Activated T-helper 17 cell treated with anti-CD3 and anti-CD28 coated beads, Interleukin-2, amount 50 U/mL, for 72 hours (primary cell): ENCODE measurements at places on chromosomes 1 and 21. TPM values are rescaled to one million over a fixed set of nuclear protein-coding genes. Genes with fewer than 3 reads are reported as not detected.

GBP7 gene
- total RNA-seq: not detected

C4BPA gene
- total RNA-seq: not detected

CCDC185 gene
- not detected for total RNA-seq

RPE65 gene
- total RNA-seq: not detected

WNT9A gene
- total RNA-seq: 0.24 TPM

ZBTB8A gene
- 0.26 TPM for total RNA-seq

KCNJ9 gene
- not detected for total RNA-seq

DNA sequence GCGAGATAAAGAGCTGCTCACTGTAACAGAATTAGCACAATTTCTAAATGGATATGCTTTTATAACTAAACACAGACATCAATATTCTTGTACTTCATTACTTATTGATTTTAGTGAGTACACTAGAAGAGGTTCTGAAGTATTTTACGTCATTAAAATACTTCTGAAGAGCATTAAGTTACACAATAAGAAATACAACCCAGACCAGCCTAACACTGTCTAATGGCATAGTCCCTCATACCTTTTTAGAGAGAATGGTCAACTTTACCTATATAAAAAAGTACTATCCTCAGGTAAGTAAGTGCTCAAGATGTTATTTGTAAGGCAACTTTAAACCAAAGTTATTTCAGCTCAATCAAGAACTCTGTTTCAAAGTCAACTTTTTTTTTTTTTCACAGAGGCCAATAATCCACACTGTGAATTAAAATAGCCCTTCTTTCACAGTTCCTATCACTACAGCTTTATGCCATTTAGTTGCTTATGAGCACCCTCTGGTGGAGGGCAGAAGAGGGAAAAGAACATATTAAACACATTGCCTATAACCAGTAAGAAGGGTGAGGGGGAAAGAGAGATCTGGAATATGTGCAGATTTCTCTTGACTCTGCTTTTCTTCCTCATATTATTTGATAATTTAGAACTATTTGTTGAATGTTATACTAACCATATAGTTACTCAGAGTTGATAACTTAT lies 182.1 kb upstream of the DMRTA2 start:
- no peaks in the 10 kb centered on the region for H3K27me3 ChIP-seq
- H3K27ac ChIP-seq: no peak overlapping the region
- no peak for ATAC-seq

GRCh38 chr1:198174297-198174696 lies 17.5 kb downstream of the NEK7 start:
- H3K36me3 ChIP-seq: peaks cover 7% of the 10 kb centered on the region
- peak; percentile 62 for ATAC-seq

GRCh38 chr1:192580351-192580962 lies 4.9 kb downstream of the RGS1 start:
- peaks cover 12% of the 10 kb centered on the region for H3K4me1 ChIP-seq
- peak; percentile 37 for ATAC-seq
- H3K4me3 ChIP-seq: peak overlapping the region; percentile 83
- peaks cover 53% of the 10 kb centered on the region for H3K36me3 ChIP-seq
- H3K27ac ChIP-seq: peak overlapping the region; percentile 5
- H3K27me3 ChIP-seq: no peaks in the 10 kb centered on the region

- peaks cover 10% of the 10 kb centered on the region for H3K4me1 ChIP-seq
- no peaks in the 10 kb centered on the region for H3K27me3 ChIP-seq
- H3K4me3 ChIP-seq: no peak overlapping the region
- H3K27ac ChIP-seq: no peak overlapping the region
- H3K36me3 ChIP-seq: no peaks in the 10 kb centered on the region
- ATAC-seq: no peak
Measured at GRCh38 chr1:154391086-154391770, 13.9 kb upstream of the IL6R start.

GRCh38 chr1:36606641-36607262 lies 124.0 kb upstream of the CSF3R start:
- ATAC-seq: no peak
- H3K27ac ChIP-seq: no peak overlapping the region
- no peak overlapping the region for H3K4me3 ChIP-seq
- peaks cover 8% of the 10 kb centered on the region for H3K4me1 ChIP-seq

GRCh38 chr1:160993544-160994193 lies 27.3 kb downstream of the F11R start:
- no peak overlapping the region for H3K4me3 ChIP-seq
- H3K36me3 ChIP-seq: peaks cover 13% of the 10 kb centered on the region
- H3K4me1 ChIP-seq: peaks cover 21% of the 10 kb centered on the region
- no peak for ATAC-seq

GRCh38 chr1:92488832-92489231 lies 2.1 kb upstream of the GFI1 start:
- H3K4me1 ChIP-seq: peaks cover 8% of the 10 kb centered on the region
- ATAC-seq: no peak
- peak overlapping the region; percentile 99 for H3K4me3 ChIP-seq
- no peaks in the 10 kb centered on the region for H3K27me3 ChIP-seq

GRCh38 chr1:248822148-248823032 lies 3.3 kb downstream of the SH3BP5L start:
- peaks cover 77% of the 10 kb centered on the region for H3K36me3 ChIP-seq
- no peak for ATAC-seq
- H3K27me3 ChIP-seq: no peaks in the 10 kb centered on the region
- peaks cover 50% of the 10 kb centered on the region for H3K4me1 ChIP-seq
- peak overlapping the region; percentile 95 for H3K27ac ChIP-seq

GRCh38 chr21:15804247-15805005 lies 74.6 kb downstream of the USP25 start:
- peaks cover 10% of the 10 kb centered on the region for H3K4me1 ChIP-seq
- H3K36me3 ChIP-seq: peaks cover 58% of the 10 kb centered on the region
- H3K27ac ChIP-seq: no peak overlapping the region
- H3K4me3 ChIP-seq: no peak overlapping the region
- ATAC-seq: no peak

- H3K36me3 ChIP-seq: no peaks in the 10 kb centered on the region
- no peak overlapping the region for H3K4me3 ChIP-seq
- no peaks in the 10 kb centered on the region for H3K27me3 ChIP-seq
- H3K4me1 ChIP-seq: peaks cover 27% of the 10 kb centered on the region
- no peak overlapping the region for H3K27ac ChIP-seq
Measured at GRCh38 chr1:156726549-156727226, 1.6 kb upstream of the METTL25B start.

- H3K27ac ChIP-seq: no peak overlapping the region
- no peak overlapping the region for H3K4me3 ChIP-seq
- H3K4me1 ChIP-seq: no peaks in the 10 kb centered on the region
- peaks cover 21% of the 10 kb centered on the region for H3K27me3 ChIP-seq
Measured at GRCh38 chr1:207109004-207109403, 5.0 kb downstream of the C4BPA start.

- H3K36me3 ChIP-seq: peaks cover 19% of the 10 kb centered on the region
- H3K27ac ChIP-seq: no peak overlapping the region
- peaks cover 8% of the 10 kb centered on the region for H3K4me1 ChIP-seq
- H3K27me3 ChIP-seq: no peaks in the 10 kb centered on the region
- no peak for ATAC-seq
Measured at GRCh38 chr21:25717491-25718147, 17.1 kb downstream of the ATP5PF start.

GRCh38 chr1:63321066-63321784 lies 1.1 kb upstream of the FOXD3 start:
- peaks cover 50% of the 10 kb centered on the region for H3K27me3 ChIP-seq
- peaks cover 12% of the 10 kb centered on the region for H3K4me1 ChIP-seq
- H3K36me3 ChIP-seq: peaks cover 40% of the 10 kb centered on the region

DNA sequence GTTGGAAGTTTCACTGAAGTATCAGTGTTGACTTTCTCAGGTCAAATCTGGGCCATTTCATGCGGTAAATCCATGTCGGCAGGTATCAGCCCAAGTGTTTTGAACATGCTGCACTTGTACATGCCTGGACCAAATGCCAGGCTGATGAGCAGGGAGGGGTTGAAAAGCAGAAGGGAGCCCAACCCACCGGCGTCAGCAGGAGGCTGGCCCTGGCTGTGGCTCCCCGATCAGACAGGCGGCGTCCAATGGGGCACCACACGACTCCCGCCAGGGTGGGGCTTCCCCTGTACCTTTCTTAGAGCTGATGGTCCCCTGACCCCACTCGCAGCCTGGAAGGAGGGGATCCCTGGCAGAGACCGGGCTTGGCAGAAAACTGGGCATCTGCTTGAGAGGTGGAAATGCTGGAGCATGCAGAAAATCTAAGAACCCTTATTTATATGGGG lies 540.0 kb downstream of the KIF26B start:
- no peaks in the 10 kb centered on the region for H3K27me3 ChIP-seq
- no peak for ATAC-seq
- H3K4me1 ChIP-seq: no peaks in the 10 kb centered on the region
- no peak overlapping the region for H3K27ac ChIP-seq
- H3K4me3 ChIP-seq: no peak overlapping the region
- no peaks in the 10 kb centered on the region for H3K36me3 ChIP-seq

GRCh38 chr1:160674415-160674814 lies 27.6 kb upstream of the SLAMF1 start:
- ATAC-seq: no peak
- H3K4me3 ChIP-seq: no peak overlapping the region
- H3K36me3 ChIP-seq: no peaks in the 10 kb centered on the region
- H3K4me1 ChIP-seq: peaks cover 32% of the 10 kb centered on the region

DNA sequence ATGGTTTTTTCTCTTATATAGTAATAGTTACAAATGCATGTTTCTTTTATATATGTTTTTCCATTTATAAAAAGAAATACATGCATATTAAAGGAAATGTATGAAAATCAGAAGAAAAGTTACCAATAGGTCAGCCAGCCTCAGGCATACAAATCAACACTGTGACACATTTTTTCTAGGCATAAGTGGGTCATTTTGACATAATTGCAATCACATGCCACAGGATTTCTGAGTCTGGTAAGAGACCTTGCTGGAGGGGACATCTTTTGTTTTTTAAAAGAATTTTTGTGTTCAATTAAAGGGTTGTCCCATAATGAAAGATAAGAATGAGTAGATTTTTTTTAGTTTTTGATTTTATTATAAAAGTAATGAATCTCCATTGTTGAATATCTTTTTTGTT lies 473.1 kb downstream of the PCP4 start:
- no peaks in the 10 kb centered on the region for H3K36me3 ChIP-seq
- no peak overlapping the region for H3K4me3 ChIP-seq
- no peaks in the 10 kb centered on the region for H3K4me1 ChIP-seq
- no peak overlapping the region for H3K27ac ChIP-seq
- ATAC-seq: no peak

GRCh38 chr1:15985611-15986297 lies 9.9 kb upstream of the ZBTB17 start:
- H3K27me3 ChIP-seq: no peaks in the 10 kb centered on the region
- H3K4me1 ChIP-seq: peaks cover 15% of the 10 kb centered on the region
- peak overlapping the region; percentile 71 for H3K27ac ChIP-seq
- no peak for ATAC-seq

DNA sequence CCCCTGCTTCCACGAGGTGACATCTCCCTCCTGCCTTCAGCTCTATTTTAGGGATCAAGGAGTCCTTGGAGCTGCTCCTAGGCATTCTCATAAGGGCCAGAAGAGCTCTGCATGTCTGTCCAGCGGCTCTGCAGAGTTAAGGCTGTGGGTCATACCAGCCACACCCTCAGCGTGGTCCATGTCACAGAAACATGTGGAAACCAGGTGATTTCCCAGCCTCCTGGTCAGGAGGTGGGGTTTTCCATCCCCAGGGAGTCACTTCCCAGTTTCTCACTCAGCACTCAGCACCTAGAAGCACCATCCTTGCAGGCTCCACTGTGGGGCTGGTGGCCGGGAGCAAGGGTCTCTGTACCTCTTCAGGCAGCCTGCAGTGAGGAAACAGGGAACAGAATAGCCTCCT lies 1.4 kb upstream of the TNFRSF1B start:
- H3K4me1 ChIP-seq: peaks cover 32% of the 10 kb centered on the region
- peaks cover 40% of the 10 kb centered on the region for H3K36me3 ChIP-seq
- no peak overlapping the region for H3K27ac ChIP-seq
- H3K4me3 ChIP-seq: peak overlapping the region; percentile 78
- H3K27me3 ChIP-seq: no peaks in the 10 kb centered on the region

- H3K36me3 ChIP-seq: no peaks in the 10 kb centered on the region
- H3K27me3 ChIP-seq: no peaks in the 10 kb centered on the region
- H3K4me3 ChIP-seq: no peak overlapping the region
- H3K4me1 ChIP-seq: no peaks in the 10 kb centered on the region
- ATAC-seq: no peak
Measured at GRCh38 chr1:88272216-88272615, 411.9 kb upstream of the PKN2 start.

- H3K4me1 ChIP-seq: peaks cover 5% of the 10 kb centered on the region
- peak; percentile 19 for ATAC-seq
- no peak overlapping the region for H3K4me3 ChIP-seq
Measured at GRCh38 chr1:160161965-160162705, 10.7 kb downstream of the ATP1A4 start.

GRCh38 chr1:205751036-205751651 lies 1.2 kb upstream of the NUCKS1 start:
- H3K27ac ChIP-seq: peak overlapping the region; percentile 95
- H3K4me3 ChIP-seq: peak overlapping the region; percentile 83
- peaks cover 37% of the 10 kb centered on the region for H3K36me3 ChIP-seq
- no peaks in the 10 kb centered on the region for H3K27me3 ChIP-seq
- ATAC-seq: no peak

GRCh38 chr1:8476006-8476405 lies 158.1 kb downstream of the SLC45A1 start:
- peak overlapping the region; percentile 66 for H3K4me3 ChIP-seq
- H3K27ac ChIP-seq: no peak overlapping the region
- H3K36me3 ChIP-seq: peaks cover 13% of the 10 kb centered on the region
- ATAC-seq: no peak
